ENCODE measurements at places on chromosomes 2 and 18. TPM values are rescaled to one million over a fixed set of nuclear protein-coding genes. Genes with fewer than 3 reads are reported as not detected.

GRCh38 chr2:152630466-152630865 lies 86.8 kb downstream of the PRPF40A start:
- no peak for ATAC-seq

- ATAC-seq, result no peak
These were observed 5.5 kb downstream of the DGKD start for GRCh38 chr2:233359823-233360222.

DNA sequence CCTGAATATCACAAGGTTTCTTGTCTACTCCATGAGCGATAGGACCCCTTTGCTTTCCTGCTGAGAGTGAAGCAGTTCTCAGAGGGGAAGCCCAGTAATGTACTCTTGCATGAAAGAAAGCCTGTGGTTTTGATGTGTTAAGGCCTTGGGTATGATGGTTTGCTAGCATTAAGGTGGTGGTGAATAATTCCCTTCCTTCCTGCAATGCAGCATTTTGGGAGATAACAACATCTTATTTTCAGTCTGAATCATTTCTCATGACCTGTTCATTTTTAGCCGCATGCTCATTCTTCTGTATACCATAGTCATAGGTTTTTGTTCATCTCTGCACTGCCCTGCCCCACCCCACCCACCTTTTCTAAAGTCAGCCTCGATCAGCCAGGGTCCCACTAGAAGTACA lies 66.2 kb downstream of the HNMT start:
- ATAC-seq, result no peak

The ZC3H8 gene
- 21.1 TPM for total RNA-seq

The CCDC141 gene
- total RNA-seq, result 0.43 TPM
